Hypothalamus (tissue), 51 donors: ENCODE measurements at places on chromosomes 11 and 22.

DNA sequence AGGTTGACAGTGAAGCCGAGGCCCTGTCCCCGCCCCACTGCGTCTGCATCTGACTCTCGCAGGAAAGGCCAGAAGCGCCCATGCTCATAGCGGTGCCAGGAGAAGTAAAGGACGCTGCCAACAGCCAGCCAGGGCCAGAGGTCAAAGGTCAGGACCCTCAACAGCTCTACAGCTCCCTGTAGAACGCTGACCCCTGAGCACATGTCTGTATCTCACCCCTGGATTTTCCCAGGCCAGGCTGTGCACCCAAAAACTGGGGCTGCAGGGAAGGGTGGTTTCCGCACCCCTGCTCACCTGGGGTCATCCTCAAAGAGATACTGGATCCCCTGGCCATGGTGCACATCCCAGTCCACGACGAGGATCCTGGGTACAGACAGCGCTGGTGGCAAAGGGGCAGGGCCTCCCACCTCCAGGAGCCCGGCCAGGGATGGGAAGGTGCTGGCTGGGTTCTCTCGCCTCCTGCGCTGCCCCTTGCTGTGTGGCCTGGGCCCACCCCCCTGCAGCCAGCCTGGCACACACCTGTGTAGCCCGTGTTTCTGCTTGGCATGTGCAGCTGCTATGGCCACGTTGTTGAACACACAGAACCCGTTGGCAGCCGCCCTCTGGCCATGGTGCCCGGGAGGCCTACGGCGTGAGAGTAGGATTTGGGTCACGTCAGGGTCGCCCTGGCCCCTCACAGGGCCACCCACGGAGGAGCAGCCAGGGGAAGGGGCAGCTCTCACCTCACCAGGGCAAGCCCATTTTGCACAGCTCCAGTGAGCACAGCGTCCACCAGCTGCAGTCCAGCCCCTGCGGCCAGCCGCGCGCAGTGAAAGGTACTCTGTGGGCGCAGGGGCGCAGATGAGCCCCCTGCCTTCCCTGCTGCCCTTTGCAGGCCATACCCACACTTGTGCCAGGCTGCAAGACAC lies 1.5 kb downstream of the HDAC10 start:
- DNase-seq = no peak

- DNase-seq = no peak
These were observed 10.5 kb downstream of the GTF2H1 start for GRCh38 chr11:18332891-18333290.

DNA sequence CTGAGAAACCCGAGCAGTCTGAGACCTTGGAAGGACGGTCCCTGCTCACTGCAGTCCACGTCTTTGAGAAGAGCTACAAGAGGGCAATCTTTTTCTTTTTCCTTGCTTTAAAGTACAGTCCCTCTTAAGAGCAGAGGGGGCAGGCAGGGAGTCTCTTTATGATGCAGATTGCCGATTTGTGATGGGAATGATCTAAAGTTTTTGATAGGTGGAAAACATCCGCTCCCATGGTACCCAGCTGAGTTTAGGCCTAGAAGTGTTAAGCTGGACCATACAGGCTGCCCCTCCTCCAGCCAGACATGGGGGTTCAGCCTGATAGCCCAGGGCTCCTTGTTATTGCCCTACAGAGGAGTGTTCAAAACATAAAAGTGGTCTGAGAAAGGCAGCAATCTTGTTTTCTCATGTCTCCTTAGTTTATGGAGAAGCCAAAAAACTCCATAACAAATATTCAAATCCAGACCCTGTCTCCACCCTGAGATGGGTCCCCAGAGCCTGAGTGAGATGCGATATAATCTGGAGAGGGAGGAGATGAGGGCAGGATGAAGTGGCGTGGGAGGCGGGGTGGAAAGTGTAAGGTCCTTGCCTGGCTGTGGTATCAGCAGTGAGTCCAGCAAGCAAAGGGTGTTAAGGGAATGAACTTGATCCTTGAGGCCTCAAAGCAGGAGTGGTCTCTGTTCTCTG lies 135.1 kb downstream of the FDX1 start:
- no peak for DNase-seq

- DNase-seq = no peak
These were observed 894.6 kb downstream of the METTL15 start for GRCh38 chr11:29002816-29003215.

DNA sequence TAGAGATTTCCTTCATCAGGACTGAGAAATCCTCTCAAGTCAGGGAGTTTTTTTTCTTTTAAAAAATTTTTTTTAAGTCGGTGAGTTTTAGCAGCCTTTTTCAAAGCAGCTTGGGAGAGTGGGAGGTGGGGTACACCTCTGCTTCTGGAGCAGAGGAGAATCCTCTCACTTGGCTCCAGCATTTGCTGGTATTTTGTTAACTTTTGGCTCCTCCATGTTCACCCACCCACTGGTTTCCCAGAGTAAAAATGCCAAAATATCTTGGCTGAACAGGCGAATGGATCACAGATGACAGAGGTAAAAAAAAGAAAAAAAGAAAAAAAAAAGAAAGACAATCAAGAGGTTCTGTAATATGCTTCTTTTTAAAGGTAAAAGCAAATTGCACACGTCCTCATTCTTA lies 68.0 kb downstream of the GAB2 start:
- DNase-seq = no peak

DNA sequence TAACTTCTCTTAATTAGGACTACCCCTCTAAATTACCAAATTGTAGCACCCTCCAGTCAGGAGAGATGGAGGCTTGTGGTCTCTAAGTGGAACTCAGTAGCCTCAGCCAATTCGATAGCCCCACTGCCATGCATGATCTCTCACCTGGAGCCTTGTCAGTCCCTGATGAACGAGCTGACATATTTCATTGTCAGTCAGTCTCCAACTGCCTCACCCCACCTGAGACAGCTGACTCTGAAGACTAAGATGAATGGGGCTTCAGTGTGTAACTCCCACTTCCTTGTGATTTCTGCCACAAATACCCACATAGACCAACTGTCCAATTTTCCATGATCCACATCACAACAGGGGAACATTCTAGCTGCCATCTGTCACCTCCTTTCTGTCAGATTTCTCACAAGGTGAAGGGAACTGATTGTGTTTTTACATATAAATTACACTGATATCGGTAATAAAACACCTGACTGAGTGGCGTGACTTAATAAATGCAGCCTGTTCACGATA lies 206.5 kb downstream of the FAM181B start:
- DNase-seq = no peak

- DNase-seq = no peak
These were observed 4.1 kb downstream of the SUN2 start for GRCh38 chr22:38751422-38752346.
